ENCODE measurements at places on chromosomes 13 and 19. TPM values are rescaled to one million over a fixed set of nuclear protein-coding genes. Genes with fewer than 3 reads are reported as not detected.

DNA sequence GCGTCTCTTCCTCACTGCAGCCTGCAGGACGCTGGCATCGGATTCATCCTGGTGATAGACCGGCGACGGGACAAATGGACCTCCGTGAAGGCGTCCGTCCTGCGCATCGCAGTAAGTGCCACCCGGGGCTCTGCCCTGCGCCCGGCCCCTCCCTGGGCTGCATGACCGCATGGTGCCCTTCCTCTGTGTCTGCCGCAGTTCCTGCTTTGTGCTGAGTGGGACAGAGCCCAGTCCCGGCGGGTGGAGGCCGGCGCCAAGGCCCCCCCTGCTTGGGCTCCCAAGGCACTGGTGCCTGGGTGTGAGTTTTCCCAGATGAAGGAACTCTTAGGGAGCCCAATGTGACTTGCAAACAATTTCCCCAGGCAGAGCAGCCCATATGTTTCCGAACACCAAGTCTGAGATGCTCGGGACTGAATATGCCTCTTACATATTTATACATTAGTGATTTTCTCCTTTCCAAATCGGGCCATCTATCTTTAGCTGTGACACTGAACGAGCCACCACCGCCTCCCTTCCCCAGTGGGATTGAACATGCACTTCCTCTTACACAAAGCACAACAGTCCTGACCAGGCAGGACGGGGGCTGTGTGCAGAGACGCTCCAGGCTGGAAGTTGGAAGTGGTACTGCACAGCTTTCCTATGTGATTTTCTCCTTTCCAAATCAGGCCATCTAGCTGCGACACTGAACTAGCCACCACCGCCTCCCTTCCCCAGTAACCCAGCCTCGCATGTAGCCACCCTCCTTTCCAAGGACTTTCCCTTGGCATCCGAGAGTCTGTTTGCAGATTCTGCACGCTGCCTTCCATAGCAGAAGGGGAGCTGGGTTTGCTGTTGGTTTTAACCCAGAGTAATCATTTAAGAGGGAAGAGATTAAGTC, 60.1 kb upstream of the F7 start:
- H3K27ac ChIP-seq, result no peak overlapping the region
- H3K4me3 ChIP-seq, result no peak overlapping the region
- no peaks in the 10 kb centered on the region for H3K4me1 ChIP-seq
- peak; percentile 56 for DNase-seq
- H3K27me3 ChIP-seq, result no peaks in the 10 kb centered on the region

DNA sequence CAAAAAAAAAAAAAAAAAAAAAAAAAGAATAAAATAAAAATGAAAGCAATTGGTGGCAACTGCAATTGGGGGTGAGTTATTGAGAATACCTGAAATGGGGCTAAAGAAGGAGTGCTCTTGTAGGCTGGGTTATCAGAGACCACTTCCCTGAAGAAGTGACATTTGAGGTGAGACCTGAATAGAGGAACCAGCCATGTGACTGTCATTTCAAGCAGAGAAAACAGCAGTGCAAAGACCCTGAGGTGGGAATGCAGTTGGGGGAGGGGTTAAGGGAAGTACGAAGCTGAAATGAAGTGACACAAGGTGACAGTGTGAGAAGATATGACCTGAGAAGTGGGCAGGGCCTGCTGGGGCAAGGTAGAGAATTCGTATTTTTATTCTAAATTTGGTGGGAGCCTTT, 4.3 kb upstream of the PALM3 start:
- no peak for DNase-seq
- no peak overlapping the region for H3K27ac ChIP-seq
- H3K27me3 ChIP-seq, result no peaks in the 10 kb centered on the region
- no peak overlapping the region for H3K4me3 ChIP-seq

GRCh38 chr13:53250272-53250875, 221.8 kb downstream of the OLFM4 start:
- no peaks in the 10 kb centered on the region for H3K4me1 ChIP-seq
- H3K36me3 ChIP-seq, result no peaks in the 10 kb centered on the region
- no peak overlapping the region for H3K4me3 ChIP-seq
- peak; percentile 37 for DNase-seq

DNA sequence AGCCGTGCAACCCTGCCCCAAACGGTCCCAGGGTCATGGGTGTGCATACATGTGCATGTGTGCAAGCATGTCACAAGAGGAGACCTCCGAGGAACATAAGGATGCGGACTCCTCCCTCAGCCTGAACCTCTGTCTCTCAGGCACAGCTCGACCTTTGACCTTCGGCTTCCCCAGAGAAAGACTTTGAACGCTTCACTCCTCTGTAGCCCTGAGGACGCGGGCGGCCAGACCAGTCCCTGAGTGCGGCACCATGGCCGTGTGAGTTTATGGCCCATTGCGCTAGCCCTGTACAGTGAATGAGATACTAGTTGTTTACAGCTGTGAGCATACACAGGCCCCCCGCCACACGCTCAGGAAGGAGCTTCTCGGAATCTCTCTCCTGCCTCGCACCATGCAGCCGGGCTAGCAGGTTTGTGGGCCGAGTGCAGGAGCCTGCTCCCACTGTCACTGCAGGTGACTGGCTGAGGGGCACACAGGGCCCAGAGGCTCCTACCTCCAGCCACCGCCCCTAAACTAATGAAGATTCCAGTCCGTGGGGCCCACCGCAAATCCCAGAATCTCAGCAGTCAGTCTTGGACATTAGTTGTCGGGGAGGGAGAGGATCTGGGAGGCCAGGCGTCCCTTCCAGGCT, 10.8 kb downstream of the RASA3 start:
- H3K27me3 ChIP-seq, result no peaks in the 10 kb centered on the region
- DNase-seq, result no peak
- peaks cover 11% of the 10 kb centered on the region for H3K4me1 ChIP-seq

GRCh38 chr13:30466358-30466714, 600 bp upstream of the HMGB1 start:
- H3K4me3 ChIP-seq, result no peak overlapping the region
- no peak overlapping the region for H3K27ac ChIP-seq
- H3K4me1 ChIP-seq, result peaks cover 9% of the 10 kb centered on the region
- no peaks in the 10 kb centered on the region for H3K27me3 ChIP-seq
- no peak for DNase-seq

GRCh38 chr19:6682607-6683128, 12.7 kb upstream of the TNFSF14 start:
- no peak overlapping the region for H3K4me3 ChIP-seq
- H3K27me3 ChIP-seq, result no peaks in the 10 kb centered on the region
- no peaks in the 10 kb centered on the region for H3K4me1 ChIP-seq
- DNase-seq, result no peak
- H3K27ac ChIP-seq, result no peak overlapping the region
- no peaks in the 10 kb centered on the region for H3K36me3 ChIP-seq

GRCh38 chr19:47613165-47614020, 4.5 kb downstream of the BICRA start:
- peak overlapping the region; percentile 32 for H3K27ac ChIP-seq
- H3K4me3 ChIP-seq, result no peak overlapping the region
- no peaks in the 10 kb centered on the region for H3K27me3 ChIP-seq
- H3K4me1 ChIP-seq, result peaks cover 9% of the 10 kb centered on the region
- DNase-seq, result peak; percentile 74

GRCh38 chr13:24178847-24179485, 18.4 kb downstream of the SPATA13 start:
- no peaks in the 10 kb centered on the region for H3K4me1 ChIP-seq
- no peak overlapping the region for H3K27ac ChIP-seq
- H3K36me3 ChIP-seq, result no peaks in the 10 kb centered on the region
- H3K4me3 ChIP-seq, result no peak overlapping the region
- H3K27me3 ChIP-seq, result no peaks in the 10 kb centered on the region

- H3K27me3 ChIP-seq, result peaks cover 7% of the 10 kb centered on the region
- H3K27ac ChIP-seq, result no peak overlapping the region
- H3K4me3 ChIP-seq, result no peak overlapping the region
- no peak for DNase-seq
Measured at GRCh38 chr19:50489461-50490011, 12.9 kb upstream of the GARIN5A start.

- H3K27me3 ChIP-seq, result no peaks in the 10 kb centered on the region
- H3K4me3 ChIP-seq, result no peak overlapping the region
- H3K4me1 ChIP-seq, result peaks cover 4% of the 10 kb centered on the region
- peaks cover 4% of the 10 kb centered on the region for H3K36me3 ChIP-seq
- H3K27ac ChIP-seq, result no peak overlapping the region
Measured at GRCh38 chr13:49464621-49465325, 20.7 kb downstream of the SETDB2 start.

GRCh38 chr19:15187026-15188007, 13.5 kb downstream of the NOTCH3 start:
- H3K36me3 ChIP-seq, result peaks cover 5% of the 10 kb centered on the region
- no peaks in the 10 kb centered on the region for H3K27me3 ChIP-seq
- no peak for DNase-seq
- H3K27ac ChIP-seq, result no peak overlapping the region
- H3K4me1 ChIP-seq, result no peaks in the 10 kb centered on the region

- no peaks in the 10 kb centered on the region for H3K27me3 ChIP-seq
- no peak overlapping the region for H3K4me3 ChIP-seq
- no peak for DNase-seq
- H3K36me3 ChIP-seq, result no peaks in the 10 kb centered on the region
- no peaks in the 10 kb centered on the region for H3K4me1 ChIP-seq
Measured at GRCh38 chr13:52428295-52428694, 22.1 kb downstream of the VPS36 start.

DNA sequence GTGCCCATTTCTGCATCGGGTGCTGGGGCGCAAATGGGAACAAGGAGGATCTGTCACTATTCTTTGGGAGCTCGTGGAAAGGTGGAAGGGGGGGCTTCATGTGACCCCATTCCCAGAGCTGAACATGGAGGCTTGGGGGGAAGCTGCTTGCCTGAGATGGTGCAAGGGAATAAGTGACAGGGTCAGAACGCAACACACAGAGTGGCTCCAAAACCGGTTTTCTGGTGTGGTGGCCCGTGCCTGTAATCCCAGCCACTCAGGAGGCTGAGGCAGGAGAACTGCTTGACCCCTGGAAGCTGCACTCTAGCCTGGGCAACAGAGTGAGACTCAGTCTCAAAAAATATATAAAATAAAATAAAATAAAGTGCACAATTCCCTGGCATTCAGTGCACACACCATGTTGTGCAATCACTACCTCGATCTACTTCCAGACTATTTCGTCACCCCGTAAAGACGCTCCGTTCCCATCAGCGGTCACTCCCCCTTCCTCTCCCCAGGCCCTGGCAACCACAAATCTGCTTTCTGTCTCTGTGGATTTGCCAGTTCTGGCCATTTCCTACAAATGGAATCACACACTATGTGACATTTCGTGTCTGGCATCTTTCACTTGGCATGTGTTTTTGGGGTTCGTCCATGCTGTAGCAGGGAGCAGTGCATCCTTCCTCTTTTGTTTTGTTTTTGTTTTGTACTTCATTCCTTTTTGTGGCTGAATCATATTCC, 18.2 kb upstream of the COMP start:
- H3K4me3 ChIP-seq, result no peak overlapping the region
- H3K36me3 ChIP-seq, result no peaks in the 10 kb centered on the region
- no peaks in the 10 kb centered on the region for H3K27me3 ChIP-seq
- no peaks in the 10 kb centered on the region for H3K4me1 ChIP-seq
- no peak for DNase-seq

GRCh38 chr13:77056382-77056781, 29.4 kb upstream of the FBXL3 start:
- no peaks in the 10 kb centered on the region for H3K36me3 ChIP-seq
- H3K27ac ChIP-seq, result peak overlapping the region; percentile 40
- no peaks in the 10 kb centered on the region for H3K4me1 ChIP-seq
- no peak for DNase-seq

DNA sequence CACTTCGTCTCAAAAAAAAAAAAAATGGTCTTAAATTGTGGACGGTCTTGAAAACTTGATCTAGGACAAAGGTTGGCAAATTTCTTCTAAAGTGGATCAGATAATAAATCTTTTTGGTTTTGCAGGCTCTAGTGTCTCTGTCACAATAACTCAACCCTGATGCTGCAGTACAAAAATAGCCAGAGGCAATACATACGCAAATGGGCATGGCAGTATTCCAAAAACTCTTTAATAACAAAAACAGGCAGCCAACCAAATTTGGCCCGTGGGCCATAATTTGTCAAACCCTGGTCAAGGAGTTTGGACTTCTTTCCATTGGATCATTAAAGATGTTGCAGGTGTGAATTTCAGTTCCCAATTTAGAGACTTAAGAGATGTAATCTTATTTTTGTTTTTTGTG, 93.5 kb upstream of the MRI1 start:
- H3K27ac ChIP-seq, result no peak overlapping the region
- H3K4me3 ChIP-seq, result no peak overlapping the region
- H3K27me3 ChIP-seq, result no peaks in the 10 kb centered on the region
- H3K4me1 ChIP-seq, result no peaks in the 10 kb centered on the region

- no peaks in the 10 kb centered on the region for H3K27me3 ChIP-seq
- no peak for DNase-seq
- no peak overlapping the region for H3K4me3 ChIP-seq
- H3K27ac ChIP-seq, result no peak overlapping the region
Measured at GRCh38 chr13:70964874-70965273, 856.6 kb upstream of the KLHL1 start.

GRCh38 chr13:71217827-71218226, 649.2 kb downstream of the DACH1 start:
- no peak overlapping the region for H3K4me3 ChIP-seq
- H3K36me3 ChIP-seq, result no peaks in the 10 kb centered on the region
- H3K4me1 ChIP-seq, result no peaks in the 10 kb centered on the region
- H3K27ac ChIP-seq, result no peak overlapping the region
- no peak for DNase-seq

DNA sequence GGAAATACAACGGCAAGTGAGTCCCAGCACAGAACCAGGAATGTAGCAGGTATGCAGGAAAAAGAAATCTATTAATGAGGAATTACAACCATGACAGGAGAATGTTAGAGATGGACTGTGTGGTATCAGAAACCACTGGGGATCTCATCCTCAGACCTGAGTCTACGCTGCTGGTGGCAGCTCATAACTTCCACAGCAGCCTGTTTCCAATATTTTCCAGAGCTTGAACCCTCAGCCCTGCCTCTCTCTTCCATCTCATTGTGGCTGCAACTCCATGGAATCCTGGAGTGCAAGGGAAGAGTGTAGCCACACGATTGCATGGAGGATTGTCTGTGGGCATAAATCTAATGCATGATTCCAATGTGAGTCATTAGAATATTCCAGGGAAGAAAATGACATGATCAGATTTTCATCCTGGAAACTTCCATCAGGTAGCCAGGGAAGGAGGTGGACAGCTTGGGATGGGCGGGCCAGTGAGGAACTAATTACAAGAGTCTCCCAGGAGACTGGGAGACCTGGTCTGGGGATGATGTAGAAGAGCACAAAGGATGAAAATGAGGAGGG, 14.9 kb downstream of the PLA2G4C start:
- no peaks in the 10 kb centered on the region for H3K36me3 ChIP-seq
- H3K4me3 ChIP-seq, result no peak overlapping the region
- no peak for DNase-seq
- H3K27ac ChIP-seq, result no peak overlapping the region
- no peaks in the 10 kb centered on the region for H3K4me1 ChIP-seq

The HOOK2 gene
- total RNA-seq, result 58.1 TPM

The MISP gene
- 17.8 TPM for total RNA-seq

The PSG1 gene
- total RNA-seq, result not detected

The LILRB4 gene
- total RNA-seq, result 9.9 TPM

The ACER1 gene
- not detected for total RNA-seq

All from kidney (tissue), 22 donors.